ENCODE measurements at places on chromosomes 12 and 14. TPM values are rescaled to one million over a fixed set of nuclear protein-coding genes. Genes with fewer than 3 reads are reported as not detected.

Gene NPAS3
- 0.13 TPM for polyA plus RNA-seq

Gene CFAP73
- 0.73 TPM for polyA plus RNA-seq

Gene AMIGO2
- 1.5 TPM for polyA plus RNA-seq

Gene TAS2R9
- not detected for polyA plus RNA-seq

Gene FSCB
- polyA plus RNA-seq = not detected

Gene TAS2R7
- not detected for polyA plus RNA-seq

Gene SVOP
- not detected for polyA plus RNA-seq

Gene COX8C
- not detected for polyA plus RNA-seq

Gene LMNTD1
- not detected for polyA plus RNA-seq

Gene AJUBA
- 19.7 TPM for polyA plus RNA-seq

Gene RBM19
- polyA plus RNA-seq = 18.5 TPM

Gene TEX52
- polyA plus RNA-seq = not detected

Data from esophagus (tissue), 2 donors.